ENCODE measurements at places on chromosomes 16 and 17.

- no peak for DNase-seq
These were observed 126.3 kb upstream of the HSBP1 start for GRCh38 chr16:83681381-83681956.

GRCh38 chr16:50717494-50717893, 24.1 kb downstream of the NOD2 start:
- no peak for DNase-seq

- peak; percentile 82 for DNase-seq
These were observed 138.7 kb upstream of the RPH3AL start for GRCh38 chr17:491086-492021.

- no peak for DNase-seq
These were observed 50.6 kb downstream of the MARCHF10 start for GRCh38 chr17:62757500-62757951.

All from fibroblast of skin of back (primary cell).